ENCODE measurements at places on chromosomes 3 and 15. TPM values are rescaled to one million over a fixed set of nuclear protein-coding genes. Genes with fewer than 3 reads are reported as not detected.

CPEB1 gene
- total RNA-seq, result not detected

GABRB3 gene
- not detected for total RNA-seq

SACM1L gene
- total RNA-seq, result 57.4 TPM

CCDC33 gene
- not detected for total RNA-seq

PPM1L gene
- 3.1 TPM for total RNA-seq

FAM107A gene
- not detected for total RNA-seq

A4GNT gene
- total RNA-seq, result not detected

CTXND1 gene
- not detected for total RNA-seq

DNA sequence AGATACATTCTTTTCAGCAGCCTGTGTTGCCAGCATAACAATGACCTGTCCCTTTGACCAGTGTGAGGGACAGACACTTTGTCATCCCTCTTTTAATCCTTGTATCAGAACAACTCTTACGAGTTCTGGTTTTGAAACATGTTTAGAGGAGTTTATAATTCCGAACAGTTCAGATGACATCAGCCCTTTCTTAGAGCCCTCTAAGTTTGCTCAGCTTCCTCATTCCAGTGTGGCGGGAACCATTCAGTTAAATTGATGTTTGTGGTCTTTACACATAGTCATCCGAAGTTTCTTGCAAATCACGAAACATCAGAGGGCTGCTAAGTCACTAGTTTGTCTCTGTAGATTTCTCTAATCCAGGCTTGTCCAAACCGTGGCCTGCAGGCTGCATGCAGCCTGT lies 102.5 kb downstream of the AKAP13 start:
- ATAC-seq, result no peak
- peaks cover 18% of the 10 kb centered on the region for H3K4me1 ChIP-seq
- no peak overlapping the region for H3K4me3 ChIP-seq
- H3K36me3 ChIP-seq, result peaks cover 10% of the 10 kb centered on the region

DNA sequence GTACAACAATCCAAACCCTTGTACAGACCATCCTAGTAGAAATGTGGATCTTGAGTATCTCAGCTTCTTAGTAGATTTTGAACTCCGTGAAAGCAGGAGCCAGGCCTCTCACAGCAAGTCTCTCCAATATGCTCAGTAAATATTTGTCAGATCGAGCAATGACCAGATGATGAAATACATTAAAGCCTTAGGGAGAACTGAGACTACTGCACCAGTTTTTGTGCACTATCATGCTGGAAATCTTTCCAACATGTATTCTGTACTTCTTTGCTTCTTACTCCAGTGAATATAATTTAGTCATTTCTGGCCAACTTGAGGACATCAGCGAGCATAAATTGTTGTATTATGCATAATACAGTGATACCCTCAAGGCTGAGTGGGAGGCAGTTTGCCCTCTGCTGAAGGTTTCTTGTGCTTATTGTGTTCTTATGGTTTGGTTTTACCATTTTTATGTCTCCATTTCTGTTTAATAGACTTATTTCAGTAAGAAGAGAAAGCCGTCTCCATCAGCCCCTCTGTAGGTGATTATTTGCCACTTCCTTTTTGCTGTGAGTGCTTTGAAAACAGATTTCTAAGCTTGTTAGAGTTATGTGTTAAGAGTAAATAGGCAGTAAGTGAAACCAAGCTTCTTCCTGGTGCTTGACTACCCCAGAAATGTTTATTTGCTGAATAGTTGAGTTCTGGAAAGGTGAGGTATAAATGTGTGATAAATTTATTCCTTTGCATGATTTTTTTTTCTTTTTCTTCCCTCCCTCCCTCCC lies 147.1 kb downstream of the PGPEP1L start:
- no peaks in the 10 kb centered on the region for H3K36me3 ChIP-seq
- H3K4me1 ChIP-seq, result peaks cover 14% of the 10 kb centered on the region
- no peaks in the 10 kb centered on the region for H3K27me3 ChIP-seq
- no peak overlapping the region for H3K27ac ChIP-seq

DNA sequence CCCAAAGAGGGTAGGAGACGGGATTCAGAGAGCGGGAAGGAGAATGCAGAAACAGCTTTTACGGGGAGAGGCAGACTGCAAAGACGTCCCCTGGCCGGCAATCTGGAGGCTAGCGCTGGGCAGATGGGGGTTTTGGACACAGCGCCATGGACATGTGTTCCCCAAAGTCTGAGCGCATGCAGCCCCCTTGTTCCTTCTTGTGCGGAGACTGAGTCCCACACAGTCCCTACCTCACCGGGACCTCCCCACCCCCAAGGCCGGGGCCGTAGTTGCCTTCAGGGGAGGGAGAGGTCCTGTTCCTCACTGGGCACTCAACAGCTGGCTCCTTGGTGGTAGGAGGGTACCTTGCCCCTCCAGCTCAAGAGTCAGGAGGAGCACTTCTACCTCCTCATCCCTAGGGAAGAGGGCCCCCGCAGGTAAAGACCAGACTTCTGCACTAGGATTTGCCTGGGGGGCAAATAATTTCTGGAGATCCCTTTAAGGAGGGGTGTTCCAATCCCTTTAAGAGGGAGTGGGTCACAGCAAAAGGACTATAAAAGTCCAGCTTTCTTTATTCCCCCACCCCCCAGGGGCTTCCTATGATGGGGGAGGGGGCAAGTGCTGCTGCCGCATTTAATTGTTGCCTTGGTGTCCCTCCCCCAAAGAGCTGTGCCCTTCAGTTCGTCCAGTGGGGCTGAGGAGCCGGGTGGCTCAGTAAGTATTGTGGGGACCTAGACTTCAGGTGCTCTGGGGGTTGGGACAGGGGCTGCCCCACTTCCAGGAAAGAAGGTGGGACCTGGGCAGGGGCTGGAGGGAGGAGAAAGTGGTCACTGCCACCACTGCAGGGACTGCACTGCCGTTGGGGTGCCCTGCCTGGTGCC lies 3.6 kb upstream of the BAHD1 start:
- no peak overlapping the region for H3K27ac ChIP-seq
- no peak for ATAC-seq
- peak overlapping the region; percentile 52 for H3K4me3 ChIP-seq
- peaks cover 20% of the 10 kb centered on the region for H3K27me3 ChIP-seq

- H3K27me3 ChIP-seq, result no peaks in the 10 kb centered on the region
- H3K4me3 ChIP-seq, result no peak overlapping the region
- ATAC-seq, result peak; percentile 92
- H3K4me1 ChIP-seq, result peaks cover 10% of the 10 kb centered on the region
These were observed 51.5 kb upstream of the CCNB2 start for GRCh38 chr15:59053482-59053881.

GRCh38 chr3:2861120-2861519 lies 249.1 kb downstream of the IL5RA start:
- H3K27ac ChIP-seq, result no peak overlapping the region
- H3K4me1 ChIP-seq, result no peaks in the 10 kb centered on the region
- ATAC-seq, result no peak
- H3K27me3 ChIP-seq, result no peaks in the 10 kb centered on the region
- H3K4me3 ChIP-seq, result no peak overlapping the region

- no peak overlapping the region for H3K4me3 ChIP-seq
- no peaks in the 10 kb centered on the region for H3K4me1 ChIP-seq
- no peak for ATAC-seq
- H3K27me3 ChIP-seq, result peaks cover 22% of the 10 kb centered on the region
- no peaks in the 10 kb centered on the region for H3K36me3 ChIP-seq
- no peak overlapping the region for H3K27ac ChIP-seq
These were observed 76.1 kb downstream of the SCN10A start for GRCh38 chr3:38739931-38740330.

GRCh38 chr15:60551781-60552161 lies 72.8 kb upstream of the ICE2 start:
- H3K4me3 ChIP-seq, result peak overlapping the region; percentile 82
- peaks cover 100% of the 10 kb centered on the region for H3K36me3 ChIP-seq
- H3K27me3 ChIP-seq, result no peaks in the 10 kb centered on the region
- peaks cover 82% of the 10 kb centered on the region for H3K4me1 ChIP-seq
- peak; percentile 15 for ATAC-seq

DNA sequence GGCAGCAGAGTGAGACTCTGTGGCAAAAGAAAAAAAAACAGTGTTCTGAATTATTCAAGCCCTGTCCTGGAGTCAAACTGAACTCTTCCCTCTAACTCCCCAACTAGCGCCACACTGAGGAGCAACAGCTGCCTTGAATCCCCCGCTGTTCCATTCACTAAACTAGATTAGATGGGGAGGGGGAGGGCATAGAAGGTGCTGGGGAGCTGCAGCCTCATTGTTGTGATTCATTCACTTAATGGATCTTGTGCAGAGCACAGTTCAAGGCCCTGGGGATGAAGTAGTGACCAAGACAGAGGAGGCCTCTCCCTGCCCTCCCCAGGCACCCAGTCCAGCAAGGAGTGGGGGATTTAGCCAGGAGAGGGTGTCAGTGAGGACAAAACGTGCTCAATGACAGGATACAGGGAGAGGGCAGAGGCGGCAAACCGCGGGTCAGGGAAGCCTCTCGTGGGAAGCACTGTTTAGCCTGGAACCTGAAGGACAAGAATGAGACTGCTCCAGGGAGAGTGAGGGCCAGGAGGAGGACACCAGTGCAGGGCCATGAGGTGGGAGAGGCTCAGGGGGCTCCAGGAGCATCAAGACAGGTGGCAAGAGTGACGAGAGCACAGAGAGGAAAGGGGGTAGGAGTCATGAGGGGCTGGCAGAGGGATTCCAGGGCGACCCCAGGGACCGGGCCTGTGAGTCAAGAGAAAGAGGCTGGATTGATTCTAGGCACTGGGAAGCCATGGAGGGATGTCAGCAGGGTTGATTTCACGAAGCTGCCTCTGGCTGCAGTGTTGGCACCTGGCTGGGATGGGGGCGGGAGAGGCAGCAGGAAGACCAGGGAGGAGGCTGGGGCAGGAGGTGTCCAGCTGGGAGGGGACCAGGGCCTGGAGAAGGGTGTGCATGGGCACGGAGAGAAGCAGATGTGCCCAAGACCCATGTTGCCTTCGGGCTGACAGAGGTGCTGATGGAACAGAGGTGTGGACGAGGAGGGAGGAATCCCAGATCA lies 31.4 kb downstream of the ALS2CL start:
- no peaks in the 10 kb centered on the region for H3K36me3 ChIP-seq
- H3K27ac ChIP-seq, result no peak overlapping the region
- no peak overlapping the region for H3K4me3 ChIP-seq
- no peaks in the 10 kb centered on the region for H3K27me3 ChIP-seq
- no peak for ATAC-seq

DNA sequence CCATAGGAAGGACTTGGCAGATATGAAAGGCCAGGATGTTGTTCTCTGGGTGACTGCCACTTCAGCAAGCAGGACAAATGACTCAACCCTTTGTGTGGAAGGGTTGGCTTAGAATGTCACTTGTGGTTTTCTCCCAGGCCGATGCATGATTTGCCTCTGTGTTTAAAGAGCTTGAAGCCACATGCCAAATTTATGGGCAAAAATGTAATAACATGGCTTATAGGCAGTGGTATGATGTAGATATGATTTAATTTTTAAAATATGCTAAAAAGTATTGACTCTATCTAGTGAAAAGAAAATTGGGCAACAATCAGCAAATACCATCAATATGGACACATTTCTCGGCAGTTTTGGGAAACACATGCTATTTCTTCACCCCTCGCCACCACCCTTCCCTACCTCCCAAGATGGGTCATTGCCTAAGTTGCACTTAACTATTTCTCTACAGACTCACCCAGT lies 114.6 kb downstream of the CYP19A1 start:
- no peak overlapping the region for H3K27ac ChIP-seq
- no peaks in the 10 kb centered on the region for H3K36me3 ChIP-seq
- H3K4me3 ChIP-seq, result no peak overlapping the region
- peaks cover 5% of the 10 kb centered on the region for H3K4me1 ChIP-seq

- no peak for ATAC-seq
- peaks cover 11% of the 10 kb centered on the region for H3K27me3 ChIP-seq
- no peak overlapping the region for H3K27ac ChIP-seq
- H3K4me1 ChIP-seq, result no peaks in the 10 kb centered on the region
- no peak overlapping the region for H3K4me3 ChIP-seq
- no peaks in the 10 kb centered on the region for H3K36me3 ChIP-seq
These were observed 10.5 kb upstream of the PRKCD start for GRCh38 chr3:53150247-53151085.

DNA sequence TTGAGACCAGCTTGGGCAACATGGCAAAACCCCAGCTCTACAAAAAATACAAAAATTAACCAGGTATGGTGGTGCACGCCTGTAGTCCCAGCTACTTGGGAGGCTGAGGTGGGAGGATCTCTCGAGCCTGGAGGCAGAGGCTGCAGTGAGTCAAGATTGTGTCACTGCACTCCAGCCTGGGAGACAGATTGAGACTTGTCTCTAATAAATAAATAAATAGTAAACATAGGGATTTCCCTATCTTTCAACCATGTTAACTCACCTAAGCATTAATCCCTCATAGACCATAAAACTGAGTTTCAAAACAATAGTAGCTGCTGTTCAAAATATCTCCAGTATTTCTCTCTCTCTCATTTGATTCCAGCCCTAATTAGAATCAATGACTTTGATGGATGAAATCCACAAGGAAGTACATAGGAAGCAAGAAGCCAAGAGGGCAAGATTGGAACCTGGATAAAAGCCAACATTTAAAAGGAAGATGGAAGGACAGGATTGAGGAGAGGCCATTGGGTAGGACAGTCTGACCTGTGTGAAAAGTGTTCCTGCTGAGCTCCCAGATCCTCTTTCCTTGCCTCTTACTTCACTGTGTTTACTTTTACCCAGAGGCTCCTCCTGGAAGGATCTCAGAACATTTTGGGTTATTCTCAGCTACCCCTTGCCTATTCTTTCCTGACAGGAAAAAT lies 12.4 kb upstream of the TTBK2 start:
- ATAC-seq, result no peak
- H3K36me3 ChIP-seq, result no peaks in the 10 kb centered on the region
- H3K27ac ChIP-seq, result no peak overlapping the region
- no peaks in the 10 kb centered on the region for H3K27me3 ChIP-seq
- no peaks in the 10 kb centered on the region for H3K4me1 ChIP-seq

GRCh38 chr15:101133751-101134261 lies 118.0 kb downstream of the CHSY1 start:
- ATAC-seq, result no peak
- H3K36me3 ChIP-seq, result no peaks in the 10 kb centered on the region
- H3K4me3 ChIP-seq, result no peak overlapping the region

- H3K27me3 ChIP-seq, result no peaks in the 10 kb centered on the region
- no peak overlapping the region for H3K27ac ChIP-seq
- no peak overlapping the region for H3K4me3 ChIP-seq
- no peaks in the 10 kb centered on the region for H3K4me1 ChIP-seq
- no peaks in the 10 kb centered on the region for H3K36me3 ChIP-seq
These were observed 24.9 kb downstream of the ABTB1 start for GRCh38 chr3:127697551-127698240.

DNA sequence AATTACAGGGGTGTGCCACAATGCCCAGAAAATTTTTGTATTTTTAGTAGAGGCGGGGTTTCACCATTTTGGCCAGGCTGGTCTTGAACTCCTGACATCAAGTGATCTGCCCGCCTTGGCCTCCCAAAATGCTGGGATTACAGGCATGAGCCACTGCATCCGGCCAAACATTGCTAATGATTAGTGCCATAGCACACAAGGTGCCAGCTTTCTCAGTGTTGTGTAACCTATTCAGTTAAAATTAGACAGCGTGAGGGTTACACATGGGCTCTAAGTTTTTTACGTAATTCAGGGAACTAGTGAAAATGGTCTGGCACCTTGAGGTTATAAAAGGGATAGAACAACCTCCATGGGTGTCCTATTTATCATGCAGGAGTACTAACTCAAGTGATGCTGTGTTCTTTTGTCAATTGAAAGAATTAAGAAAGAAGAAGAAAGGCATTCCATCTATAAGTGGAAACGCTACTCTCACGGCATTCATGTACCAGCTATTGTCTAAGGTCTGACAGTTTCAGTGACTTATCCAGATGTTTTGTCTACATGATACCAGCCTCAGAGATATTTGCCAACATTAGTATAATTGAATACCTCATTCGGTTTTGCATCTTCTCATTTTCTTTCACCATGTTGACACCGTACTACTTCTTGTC lies 84.7 kb downstream of the EOMES start:
- no peaks in the 10 kb centered on the region for H3K36me3 ChIP-seq
- H3K4me1 ChIP-seq, result peaks cover 15% of the 10 kb centered on the region
- no peak overlapping the region for H3K4me3 ChIP-seq
- no peak for ATAC-seq
- no peak overlapping the region for H3K27ac ChIP-seq

Data from activated T-helper 17 cell treated with anti-CD3 and anti-CD28 coated beads, Interleukin-2, amount 50 U/mL, for 72 hours (primary cell).